Activated CD4-positive, alpha-beta T cell treated with anti-CD3 and anti-CD28 coated beads, Interleukin-2, amount 10 ng/mL, durations not matched to agents 7 days and 5 days (primary cell): ENCODE measurements at places on chromosomes 2 and 18. TPM values are rescaled to one million over a fixed set of nuclear protein-coding genes. Genes with fewer than 3 reads are reported as not detected.

CAPN10 gene
- 40.5 TPM for total RNA-seq

SULT1C2 gene
- total RNA-seq: not detected

ZNF519 gene
- total RNA-seq: 14.4 TPM

TRIM43 gene
- not detected for total RNA-seq

TSHZ1 gene
- total RNA-seq: 23.6 TPM

EFEMP1 gene
- not detected for total RNA-seq

AGXT gene
- not detected for total RNA-seq

- no peak for DNase-seq
Measured at GRCh38 chr2:40725950-40726349, 274.1 kb upstream of the SLC8A1 start.

GRCh38 chr2:142946941-142947340 lies 69.5 kb downstream of the KYNU start:
- DNase-seq: no peak

GRCh38 chr2:152565884-152566727 lies 151.2 kb downstream of the PRPF40A start:
- DNase-seq: no peak

DNA sequence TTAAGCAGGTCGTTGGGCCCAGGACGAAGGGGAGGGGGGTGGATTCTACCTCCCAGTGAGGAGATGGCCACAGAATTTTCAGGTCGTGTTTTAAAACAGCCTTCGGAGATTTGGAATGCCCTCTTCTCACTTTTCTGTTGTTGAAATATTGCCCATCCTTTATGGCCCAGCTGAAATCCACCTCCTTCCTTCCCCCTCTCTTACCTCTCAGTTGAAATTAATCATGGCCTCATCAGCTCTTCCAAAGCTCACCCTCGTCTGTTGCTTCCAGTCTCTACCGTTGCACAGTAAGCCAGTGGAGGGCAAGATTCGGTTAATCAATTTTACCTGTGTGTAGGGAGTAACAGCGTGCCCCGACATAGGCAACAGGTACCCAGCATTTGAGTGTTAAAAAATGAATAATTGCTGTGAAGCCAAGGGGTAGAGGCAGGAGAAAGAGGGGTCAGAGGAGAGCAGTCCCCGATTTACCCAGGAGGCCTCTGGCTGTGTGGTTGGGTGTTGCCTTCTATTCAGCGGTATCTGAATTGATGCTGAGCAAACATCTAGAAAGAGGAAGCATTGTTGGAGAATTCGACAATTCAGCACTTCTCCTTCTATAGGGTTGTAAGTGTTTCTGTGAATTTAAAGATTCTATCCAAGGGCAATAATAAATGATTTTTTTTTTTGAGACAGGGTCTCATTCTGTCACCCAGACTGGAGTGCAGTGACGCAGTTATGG lies 8.6 kb upstream of the PDIA6 start:
- no peak for DNase-seq

- no peak for DNase-seq
Measured at GRCh38 chr2:129252781-129253460, 726.5 kb upstream of the RAB6C start.

DNA sequence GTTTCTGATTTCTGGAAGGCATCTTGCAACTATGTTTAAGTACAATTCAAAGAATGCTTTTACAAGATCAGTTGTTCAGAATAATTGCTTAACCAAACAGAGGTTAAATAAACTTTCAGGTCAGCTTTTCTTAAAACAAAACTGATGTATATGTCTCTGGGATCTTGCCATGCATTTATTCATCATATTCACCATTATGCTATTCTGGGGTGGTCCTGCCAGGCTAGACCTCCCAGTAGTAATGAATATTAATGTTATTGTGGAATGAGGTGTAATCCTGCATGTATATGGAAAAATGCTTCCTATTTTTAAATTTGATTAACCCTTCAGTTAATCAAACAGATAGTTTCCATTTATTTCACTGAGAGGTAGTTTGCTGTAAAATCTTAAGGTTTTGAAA lies 129.3 kb upstream of the RGPD4 start:
- DNase-seq: no peak

DNA sequence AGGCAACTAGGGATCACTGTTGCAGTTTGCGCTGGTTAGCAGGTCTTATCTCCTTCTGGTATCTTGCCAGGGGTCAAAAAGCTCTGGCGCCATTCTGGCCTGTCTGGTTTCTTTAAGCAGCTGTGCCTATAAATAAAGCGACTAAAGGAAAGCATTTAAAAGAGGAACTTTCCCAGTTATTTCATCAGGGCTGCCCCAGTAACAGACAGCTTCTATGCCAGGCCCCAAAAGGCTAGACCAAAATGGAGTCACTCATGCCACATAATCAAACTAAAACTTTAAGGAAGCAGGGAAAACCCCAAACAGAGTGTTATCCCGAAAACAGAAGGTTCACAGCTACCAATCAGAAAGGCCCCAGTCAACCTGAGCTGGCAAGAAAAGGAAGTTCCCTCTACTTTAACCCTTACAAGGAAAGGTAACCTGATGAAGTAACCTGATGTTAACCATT lies 41.2 kb upstream of the HNRNPA3 start:
- DNase-seq: no peak

GRCh38 chr2:157359628-157360027 lies 34.0 kb upstream of the ERMN start:
- DNase-seq: no peak

- DNase-seq: no peak
Measured at GRCh38 chr2:240278661-240279060, 138.2 kb upstream of the OTOS start.
